ENCODE measurements at places on chromosomes 12 and 14.

DNA sequence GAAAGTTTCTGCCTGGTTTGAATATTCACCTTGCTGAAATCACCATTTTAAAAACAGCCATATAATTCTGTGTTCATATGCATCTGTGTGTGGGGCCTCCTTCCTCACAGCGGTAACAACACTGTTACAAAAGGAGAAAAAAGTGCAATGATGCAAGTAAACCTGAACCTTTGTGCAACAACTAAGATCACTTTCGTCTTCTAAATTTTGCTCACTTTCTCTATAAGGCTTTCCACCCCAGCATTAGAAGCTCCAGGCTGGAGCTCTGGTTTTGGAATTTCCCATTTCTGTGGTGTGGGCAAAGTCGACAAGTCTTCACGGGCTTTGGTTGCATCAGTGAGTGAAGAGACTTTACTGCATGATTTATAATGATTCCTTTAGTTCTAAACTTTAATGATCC, 18.4 kb downstream of the FGD6 start:
- DNase-seq: no peak

- DNase-seq: no peak
Measured at GRCh38 chr14:102999227-102999895, 58.0 kb downstream of the CDC42BPB start.

DNA sequence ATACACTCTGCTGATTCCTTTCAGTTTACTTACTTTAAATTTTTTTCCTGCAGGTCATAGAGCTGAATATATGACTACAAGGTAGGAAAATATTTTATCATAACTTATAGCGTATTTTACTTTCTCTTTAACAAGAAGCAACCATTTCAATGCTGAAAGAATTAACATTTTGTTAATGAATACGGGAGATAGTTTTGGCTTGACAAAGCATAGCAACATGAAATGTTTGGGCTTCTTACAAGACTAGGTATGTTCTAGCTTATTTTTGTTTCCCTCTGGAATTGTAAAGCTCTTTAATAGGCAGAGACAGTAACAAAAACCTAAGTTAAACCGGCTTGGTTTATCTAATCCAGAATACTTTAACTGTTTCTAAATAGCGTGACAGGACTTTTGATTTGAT, 135.2 kb downstream of the KICS2 start:
- no peak for DNase-seq

DNA sequence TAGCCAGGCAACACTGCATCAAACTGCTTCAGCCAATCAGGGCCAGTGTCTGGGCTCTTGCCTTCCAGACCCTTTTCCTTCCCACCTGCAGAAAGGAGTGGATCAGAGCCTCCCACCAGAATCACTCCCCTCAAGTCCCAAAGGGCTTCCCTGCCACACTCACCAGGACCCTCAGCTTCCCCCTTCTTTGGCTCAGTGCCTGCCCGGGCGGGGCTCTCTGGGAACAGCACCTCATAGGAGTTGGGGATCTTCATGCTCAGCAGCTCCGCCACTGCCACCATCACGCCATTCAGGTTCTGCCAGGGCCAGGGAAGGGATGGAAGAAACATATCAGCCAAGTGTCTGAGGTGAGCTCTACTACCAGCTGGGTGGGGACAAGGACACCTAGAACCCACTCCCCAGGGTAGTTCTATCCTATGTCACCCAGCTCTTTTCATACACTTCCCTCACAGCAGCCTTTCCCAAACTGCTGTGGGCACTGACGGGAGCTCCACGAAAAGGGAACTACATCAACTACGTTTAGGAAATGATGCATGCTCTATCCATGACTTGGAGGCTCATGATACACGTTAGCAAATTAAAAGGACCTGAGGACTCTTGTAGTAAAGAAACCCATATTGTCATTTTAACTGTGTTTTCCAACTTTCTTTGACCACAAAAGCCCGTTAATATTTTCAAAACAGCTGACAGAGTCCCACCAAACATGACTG, 9.4 kb upstream of the PRKAG1 start:
- DNase-seq: no peak

DNA sequence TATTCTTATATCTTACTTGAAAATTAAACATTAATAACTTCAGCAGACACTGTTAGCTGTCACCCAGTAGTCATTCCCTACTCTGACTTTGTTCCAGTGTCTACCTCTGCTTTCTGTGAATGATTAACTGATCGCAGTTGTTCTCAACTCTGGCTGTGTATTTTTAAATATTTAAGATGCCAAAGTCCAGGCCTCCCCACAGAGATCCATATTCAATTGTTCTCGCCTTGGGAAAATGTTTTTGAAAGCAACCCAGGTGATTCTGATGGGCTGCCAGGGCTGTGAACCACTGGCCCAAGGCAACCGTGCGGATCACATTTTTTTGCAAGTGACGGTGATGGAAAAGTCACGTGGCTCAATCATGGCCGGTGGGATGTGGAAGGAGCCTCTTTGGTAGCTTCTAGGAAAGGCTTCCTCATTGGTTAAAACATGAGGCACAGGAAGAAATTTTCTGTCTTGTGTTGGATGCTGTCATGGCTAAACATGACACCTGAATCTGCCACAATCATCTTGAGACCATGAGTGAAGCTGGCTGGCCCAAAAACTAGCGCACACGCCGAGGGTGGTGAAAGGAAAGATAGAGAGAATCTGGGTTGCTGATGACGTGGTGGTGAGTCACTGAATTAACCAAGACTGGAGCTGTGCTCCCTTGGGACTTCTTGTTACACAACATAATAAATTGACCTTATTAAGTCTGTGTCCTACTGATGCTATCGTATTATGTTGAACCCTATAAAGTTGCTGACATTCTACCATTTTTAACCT, 37.2 kb downstream of the RDH12 start:
- DNase-seq: peak; percentile 91

DNA sequence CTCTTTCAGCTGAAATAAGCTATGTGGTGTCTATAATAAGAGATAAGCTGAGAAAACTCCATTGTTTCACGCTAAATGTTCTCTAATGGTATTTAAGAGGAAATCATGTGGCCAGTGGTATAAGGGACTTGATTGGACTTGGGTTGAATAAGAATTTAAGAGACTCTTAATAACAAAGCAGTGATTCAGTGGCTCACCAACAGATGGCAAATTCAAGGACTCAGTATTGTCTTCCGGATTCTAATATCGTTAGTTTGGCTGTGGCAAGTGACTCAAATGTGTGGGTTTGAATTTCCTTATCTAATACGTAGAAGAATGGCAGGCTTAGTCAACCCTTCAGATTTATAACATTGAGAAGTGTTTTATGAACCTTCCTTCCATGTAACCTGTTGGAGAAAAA, 49.1 kb upstream of the KCNH3 start:
- DNase-seq: no peak

- DNase-seq: no peak
Measured at GRCh38 chr12:62720661-62721330, 214.2 kb downstream of the PPM1H start.

DNA sequence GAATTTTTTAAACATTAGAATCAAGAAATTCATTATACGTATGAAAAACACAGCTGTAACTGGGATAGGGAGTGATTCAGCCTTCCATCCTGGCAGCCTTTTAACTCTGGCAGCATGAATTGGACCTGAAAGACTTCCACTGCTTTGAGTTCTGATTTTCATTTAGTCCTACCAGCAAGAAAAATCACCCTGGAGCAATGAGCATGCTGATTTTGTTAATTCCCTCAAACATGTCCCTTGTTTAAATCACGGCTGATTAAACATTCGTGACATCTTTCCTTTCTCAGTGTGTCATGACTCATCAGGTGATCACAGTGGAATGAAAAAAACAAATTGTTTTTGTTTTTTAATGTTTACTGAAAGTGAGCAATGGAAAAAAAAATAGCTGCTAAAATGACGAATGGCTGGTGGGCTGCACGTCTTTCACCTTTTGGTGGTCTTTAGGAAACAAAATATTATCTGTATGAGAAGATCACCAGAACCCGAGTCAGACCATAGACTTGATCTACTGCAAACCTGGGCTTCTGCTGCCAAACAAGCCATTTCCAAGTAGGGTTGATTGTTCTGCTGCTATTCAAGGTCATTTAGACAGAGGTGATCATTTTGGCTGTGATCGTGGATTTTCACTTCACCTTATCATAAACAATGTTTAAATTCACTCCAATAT, 67.0 kb upstream of the CAND1 start:
- DNase-seq: no peak

- no peak for DNase-seq
Measured at GRCh38 chr14:38078393-38078792, 129.3 kb upstream of the SSTR1 start.

DNA sequence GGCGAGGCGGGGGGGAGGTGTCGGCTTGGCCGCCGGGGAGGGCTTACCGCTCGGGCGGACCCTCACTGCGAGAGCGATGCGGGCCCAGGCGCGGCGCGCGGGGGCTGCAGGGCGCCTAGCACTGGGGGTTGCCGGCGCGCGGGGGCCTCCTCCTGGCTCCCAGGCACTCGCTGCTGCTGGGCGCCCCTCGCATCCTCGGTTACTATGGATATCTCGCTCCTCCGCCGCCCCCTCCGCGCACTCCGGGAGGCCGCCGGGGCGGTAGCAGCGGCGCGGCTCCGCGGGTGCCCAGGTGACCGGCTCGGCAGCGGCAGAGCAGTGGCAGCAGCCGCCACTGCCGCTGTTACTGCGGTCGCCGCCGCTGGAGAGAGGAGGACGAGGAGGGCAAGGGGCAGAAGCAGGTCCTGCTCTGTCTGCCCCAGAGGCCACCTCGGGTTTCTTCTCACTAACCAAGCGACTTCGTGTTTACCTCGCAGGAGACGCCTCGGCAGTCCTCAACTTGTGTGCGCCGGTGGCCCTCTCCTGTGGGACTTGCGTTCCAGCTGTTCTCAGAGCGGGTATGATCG, 250.1 kb downstream of the APAF1 start:
- no peak for DNase-seq

- DNase-seq: no peak
Measured at GRCh38 chr12:52249511-52250047, 16.5 kb downstream of the KRT7 start.

GRCh38 chr14:45787167-45787566, 534.2 kb upstream of the MIS18BP1 start:
- DNase-seq: no peak

DNA sequence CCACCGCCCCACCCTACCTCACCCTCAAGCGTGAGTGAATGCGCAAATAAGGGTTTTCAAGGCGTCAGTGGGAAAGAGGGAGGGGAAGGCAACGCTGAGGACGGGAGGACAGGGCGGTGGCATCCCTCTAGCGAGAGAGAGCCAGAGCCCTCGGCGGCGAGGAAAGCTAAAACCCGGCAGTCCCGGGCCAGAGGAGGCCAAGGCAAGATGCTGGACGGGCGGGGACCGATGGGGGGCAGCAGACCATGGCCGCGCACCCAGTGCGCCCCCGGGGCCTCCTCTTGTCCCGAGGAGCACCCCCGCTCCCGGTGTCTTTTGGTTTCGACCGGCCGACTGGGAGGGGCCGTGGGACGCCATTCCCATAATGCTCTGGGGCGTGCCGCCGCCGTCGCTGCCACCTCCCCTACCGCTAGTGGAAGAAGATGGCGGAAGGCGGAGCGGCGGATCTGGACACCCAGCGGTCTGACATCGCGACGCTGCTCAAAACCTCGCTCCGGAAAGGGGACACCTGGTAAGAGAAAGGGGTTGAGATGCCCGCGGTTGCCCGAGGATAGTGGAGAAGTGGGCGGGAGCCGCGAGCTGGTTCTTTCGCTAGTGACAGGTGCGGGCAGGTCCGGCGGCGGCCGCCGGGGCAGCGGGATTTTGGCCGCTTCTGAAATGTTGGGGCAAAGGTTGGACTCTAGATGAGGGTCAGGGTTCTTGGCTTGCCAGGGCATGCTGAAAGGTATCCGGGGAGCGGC, at the start of gene USP15:
TSS of gene USP15 (plus strand) at position 412 of the 740 bp plus-strand sequence. CDS start at position 423, 11 bp downstream.
- peak; percentile 95 for DNase-seq

DNA sequence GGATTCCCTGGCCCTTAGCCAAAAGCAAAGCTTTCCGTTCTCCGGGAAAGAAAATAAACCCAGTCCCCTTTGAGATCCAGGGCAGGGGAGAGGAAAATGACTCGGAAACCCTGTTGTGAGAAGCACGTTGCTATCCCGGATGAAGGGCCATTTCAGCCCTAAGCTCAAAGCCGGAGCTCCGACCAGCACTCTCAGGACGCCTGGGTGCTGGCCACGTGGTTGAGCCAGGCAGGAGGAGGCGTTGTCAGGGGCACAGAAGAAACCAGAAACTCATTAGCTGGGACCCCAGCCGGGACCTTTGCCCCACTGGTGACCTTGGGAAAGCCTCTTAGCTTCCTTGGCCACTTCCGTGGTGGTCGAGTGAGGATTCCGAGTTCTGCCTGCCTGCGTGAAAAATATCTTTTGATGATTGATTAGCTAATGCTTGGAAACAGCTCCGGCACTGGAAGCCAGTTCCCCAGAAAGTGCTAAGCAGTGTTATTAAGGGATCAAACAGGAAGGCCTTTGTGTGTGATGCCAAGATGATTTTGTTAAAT, 57.6 kb upstream of the FZD10 start:
- DNase-seq: no peak

DNA sequence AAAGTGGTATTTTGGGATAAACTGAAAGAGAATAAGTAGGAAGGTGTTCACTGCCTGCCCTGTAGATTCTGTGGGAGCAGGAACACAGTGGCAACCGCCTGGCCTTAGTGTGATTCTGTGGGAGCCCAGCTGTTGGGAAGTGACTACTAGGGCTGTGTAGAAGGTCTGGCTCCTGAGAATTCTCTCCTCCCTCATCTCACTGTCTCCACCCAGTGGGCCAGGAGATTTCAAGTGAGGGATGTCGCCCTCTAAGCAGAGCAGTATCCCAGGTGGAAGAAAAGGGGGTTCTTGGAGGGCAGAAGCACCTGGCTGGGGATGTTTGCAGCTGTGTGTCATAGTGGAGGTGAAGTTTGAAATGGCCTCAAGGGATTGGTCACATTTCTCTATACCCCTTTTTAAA, 113.7 kb downstream of the TBC1D30 start:
- no peak for DNase-seq

- no peak for DNase-seq
Measured at GRCh38 chr14:104248203-104249055, 110.0 kb downstream of the KIF26A start.

- DNase-seq: no peak
Measured at GRCh38 chr12:29858270-29858786, 74.6 kb upstream of the TMTC1 start.

DNA sequence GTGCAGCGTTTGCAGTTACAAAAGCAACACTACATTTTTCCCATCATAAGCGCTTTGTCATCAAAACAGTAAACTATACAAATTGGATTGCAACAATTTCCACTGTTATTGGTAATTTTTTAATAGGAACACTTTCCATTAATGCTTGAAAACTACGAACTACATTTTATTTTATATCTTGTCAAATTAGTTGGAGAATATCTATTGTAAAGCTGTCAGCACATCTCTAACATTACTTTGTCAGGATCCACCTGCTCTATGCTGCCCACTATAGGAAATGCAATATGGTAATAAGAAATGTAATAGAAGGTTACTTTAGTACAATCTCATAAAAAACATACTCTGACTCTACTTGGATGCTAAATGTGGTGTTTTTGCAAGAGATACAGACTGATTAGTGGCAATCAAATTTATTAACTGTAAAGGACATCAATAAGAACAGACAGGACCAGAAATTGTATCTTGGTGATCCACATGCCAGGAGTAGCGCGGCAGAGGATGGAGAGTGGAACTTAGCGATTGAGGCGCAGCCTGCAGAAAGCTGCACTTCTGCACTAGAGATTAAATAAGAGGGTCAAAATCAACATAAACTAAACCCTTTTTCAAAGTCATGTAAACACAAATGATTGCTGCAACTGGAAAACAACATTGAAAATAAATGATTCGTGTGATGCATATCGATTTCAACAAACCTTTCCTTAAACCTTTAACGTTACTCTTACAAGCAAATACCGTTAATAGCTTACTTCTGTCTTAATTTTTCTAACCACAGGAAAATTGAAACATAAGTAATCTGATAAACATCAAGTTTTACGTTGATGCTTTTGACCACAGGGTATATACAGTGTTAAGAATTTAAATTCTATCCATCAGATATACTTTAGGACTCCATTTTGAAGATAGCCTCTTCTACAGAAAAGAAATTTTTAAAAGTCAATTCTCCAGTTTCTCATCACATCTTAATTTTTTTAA, 3.6 kb upstream of the ARID2 start:
- DNase-seq: peak; percentile 59

Measured in NCI-H460 (cell line).